ENCODE measurements at places on chromosomes 13 and 19.

DNA sequence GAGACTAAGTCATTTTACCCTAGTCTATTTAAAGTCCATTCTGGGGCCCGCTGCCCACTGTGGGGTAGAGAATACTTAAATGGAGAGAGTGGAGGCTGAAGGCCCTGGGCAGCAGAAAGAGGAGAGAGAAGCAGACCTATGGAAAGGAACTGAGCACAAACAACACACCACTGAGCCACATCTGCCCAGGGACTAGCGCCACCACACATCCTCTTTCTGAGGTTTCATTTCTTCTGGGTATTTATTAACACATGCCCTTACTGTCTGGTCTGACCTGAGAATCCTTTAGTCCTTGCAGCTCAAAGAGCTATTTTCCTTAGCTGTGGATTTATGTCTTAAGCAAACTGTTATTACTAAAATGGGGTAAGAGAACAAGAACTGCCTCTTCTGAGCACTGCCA, 154.0 kb downstream of the NALCN start:
- no peak for DNase-seq

- DNase-seq: no peak
These were observed 35.5 kb downstream of the TMED1 start for GRCh38 chr19:10800488-10800887.

DNA sequence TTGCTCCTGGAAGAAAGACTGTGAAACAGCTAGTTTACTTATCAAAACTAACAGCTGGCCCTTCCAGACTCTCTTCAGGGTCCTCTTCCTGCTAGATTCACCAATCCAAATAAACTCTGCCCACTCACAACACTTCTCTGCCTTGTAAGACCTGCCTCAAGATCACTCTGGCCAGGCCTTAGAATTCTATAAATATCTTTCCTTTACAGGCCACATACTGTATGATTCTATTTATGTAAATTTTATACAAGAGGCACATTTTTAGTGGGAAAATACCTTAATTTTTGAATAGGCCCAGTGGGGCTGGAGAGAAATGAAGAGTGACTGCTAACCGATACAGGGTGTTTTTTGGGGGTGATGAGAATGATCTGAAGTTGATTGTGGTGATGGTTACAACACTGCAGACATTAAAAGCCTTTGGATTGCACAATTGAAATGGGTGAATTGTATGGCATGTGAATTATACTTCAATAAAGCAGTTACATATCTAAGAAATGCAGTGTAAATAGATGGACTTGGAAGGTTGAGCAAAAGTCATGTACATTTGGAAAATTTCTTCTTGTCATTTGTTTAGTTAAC, 141.8 kb downstream of the GPC5 start:
- no peak for DNase-seq

DNA sequence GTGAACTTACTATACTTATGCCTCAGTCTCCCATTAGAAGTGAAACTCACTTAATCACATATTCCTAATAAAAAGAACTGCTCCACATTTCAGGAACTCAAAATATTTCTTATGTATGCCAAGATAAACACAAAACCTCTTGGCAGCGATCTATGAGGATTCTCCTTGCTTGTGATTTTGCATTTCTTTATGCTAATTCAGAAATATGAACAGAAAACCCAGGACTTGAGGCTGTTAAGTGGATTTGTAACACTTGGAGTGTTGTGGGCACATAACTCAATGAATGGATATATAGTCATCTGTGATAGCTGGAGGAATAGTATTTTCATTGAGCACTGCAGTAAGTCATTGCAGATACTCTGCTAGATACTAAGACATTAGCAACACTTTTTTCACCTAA, 5.6 kb upstream of the KATNAL1 start:
- DNase-seq: no peak

GRCh38 chr19:41619018-41619556, 7.8 kb downstream of the CEACAM4 start:
- no peak for DNase-seq

DNA sequence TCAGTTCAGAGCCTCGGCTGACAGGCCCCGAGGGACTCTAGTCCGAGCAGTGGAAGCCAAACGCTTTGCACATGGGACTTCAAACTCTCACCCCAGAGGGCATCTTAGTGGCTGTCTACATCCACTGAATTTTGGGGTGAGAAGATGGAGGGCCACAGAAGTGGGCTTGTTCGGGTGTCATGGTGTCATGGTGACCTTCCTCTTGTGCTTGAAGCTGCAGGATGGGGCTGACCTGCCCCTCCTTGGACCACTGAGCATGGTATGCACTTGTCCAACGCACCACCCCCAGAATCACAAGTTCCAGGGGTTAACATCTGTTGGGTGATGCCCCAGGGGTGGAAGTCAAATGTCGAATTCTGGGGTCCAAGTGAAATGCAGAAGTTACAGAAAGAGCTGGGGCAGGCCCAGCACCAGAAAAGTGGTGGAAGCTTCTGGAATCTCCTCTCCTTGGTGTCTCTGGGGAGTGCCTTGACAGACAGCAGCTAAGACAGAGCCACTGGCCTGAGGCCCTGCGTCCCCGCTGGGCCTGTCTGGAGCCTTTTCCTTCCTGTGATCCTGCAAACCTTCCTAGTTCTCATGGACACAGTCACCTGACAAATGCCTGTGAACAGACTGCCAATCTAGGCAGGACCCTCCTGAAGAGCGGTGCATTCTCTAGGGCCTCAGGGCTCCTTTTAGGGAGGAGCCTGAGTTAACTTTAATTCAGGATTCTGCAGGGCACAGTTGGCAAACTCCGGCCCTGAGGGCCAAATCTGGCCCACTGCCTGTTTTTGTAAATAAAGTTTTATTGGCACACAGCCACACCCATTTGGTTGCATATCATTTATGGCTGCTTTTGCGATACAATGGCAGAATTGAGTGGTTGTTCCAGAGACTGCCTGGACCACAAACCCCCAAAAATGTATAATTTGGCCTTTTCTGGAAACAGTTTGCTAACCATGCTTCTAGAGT, 65.1 kb upstream of the RANBP3 start:
- no peak for DNase-seq

- no peak for DNase-seq
These were observed 9.1 kb downstream of the FEM1A start for GRCh38 chr19:4800591-4801081.

- DNase-seq: no peak
These were observed 1778.7 kb upstream of the MIR17HG start for GRCh38 chr13:89568746-89569145.

GRCh38 chr13:106630650-106631049, 62.7 kb upstream of the ARGLU1 start:
- DNase-seq: no peak

DNA sequence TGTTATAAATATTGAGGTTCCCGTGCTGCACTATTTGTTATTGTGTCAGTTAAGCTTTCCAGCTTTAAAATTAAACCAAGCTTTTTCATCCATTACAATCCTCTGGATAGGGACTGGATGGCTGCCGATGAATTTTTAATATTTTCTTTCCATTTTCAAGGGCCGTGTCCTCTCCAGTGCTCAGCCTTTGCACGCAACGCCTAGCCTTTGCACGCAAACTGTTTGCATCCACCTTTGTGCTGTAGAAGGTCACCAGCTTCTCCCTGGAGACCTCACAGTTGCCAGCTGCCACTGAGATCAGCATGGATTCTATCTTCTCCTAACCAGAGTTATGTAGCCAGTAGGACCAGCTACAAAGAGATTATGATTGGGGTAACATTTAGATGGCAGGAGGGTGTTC, 240.5 kb downstream of the SLC7A1 start:
- DNase-seq: no peak

DNA sequence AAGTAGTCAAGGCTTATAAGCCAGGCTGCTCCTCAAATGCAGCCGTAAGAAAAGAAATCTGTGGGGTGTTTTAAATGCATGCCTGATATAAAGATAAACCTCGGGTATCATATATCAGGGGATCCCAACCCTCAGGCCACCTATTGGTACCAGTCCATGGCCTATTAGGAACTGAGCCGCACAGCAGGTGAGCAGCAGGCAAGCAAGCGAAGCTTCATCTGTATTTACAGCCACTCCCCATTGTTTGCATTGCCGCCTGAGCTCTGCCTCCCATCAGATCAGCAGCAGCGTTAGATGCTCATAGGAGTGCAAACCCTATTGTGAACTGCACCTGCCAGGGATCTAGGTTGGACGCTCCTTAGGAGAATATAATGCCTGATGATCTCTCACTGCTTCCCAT, 233.5 kb upstream of the SERP2 start:
- no peak for DNase-seq

DNA sequence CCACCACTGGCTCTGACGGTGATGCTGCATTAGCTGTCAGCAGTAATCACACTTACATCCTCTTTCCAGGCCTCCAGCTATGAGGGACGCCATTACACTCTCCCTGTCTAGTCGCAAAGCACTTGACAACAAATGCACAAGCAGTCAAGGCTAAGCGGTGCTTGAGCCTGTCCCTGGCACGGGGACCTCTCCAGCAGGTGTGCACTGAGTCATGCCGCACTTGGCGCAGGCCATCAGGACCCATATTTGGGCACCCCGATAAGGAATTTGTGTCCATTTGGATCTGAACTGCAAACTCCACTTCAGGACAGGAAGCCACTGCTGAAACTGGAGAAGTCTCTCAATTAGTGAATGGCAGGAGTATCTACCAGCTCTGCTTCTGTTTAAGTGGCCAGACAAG, 301.9 kb upstream of the OBI1 start:
- DNase-seq: no peak
